ENCODE measurements at places on chromosomes 6 and 20.

DNA sequence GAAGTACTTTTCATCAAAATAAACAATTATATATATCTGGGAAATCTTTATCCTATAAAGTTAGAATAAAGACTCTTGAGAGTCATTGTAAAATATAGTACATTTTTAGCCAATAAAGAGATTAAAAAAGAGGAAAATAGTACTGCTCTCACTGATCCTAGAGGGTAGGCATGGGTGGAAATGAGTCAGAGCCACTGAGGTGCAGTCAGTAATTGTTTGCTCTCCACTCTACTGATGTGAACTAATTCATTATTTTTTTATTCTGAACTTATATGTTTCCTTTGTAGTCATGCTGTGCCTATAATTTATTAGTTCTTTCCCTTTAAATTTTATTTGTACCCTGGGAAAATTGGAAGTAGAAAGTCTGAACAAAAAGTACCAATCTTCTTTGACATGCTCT, 1359.4 kb upstream of the GJE1 start:
- DNase-seq = no peak

DNA sequence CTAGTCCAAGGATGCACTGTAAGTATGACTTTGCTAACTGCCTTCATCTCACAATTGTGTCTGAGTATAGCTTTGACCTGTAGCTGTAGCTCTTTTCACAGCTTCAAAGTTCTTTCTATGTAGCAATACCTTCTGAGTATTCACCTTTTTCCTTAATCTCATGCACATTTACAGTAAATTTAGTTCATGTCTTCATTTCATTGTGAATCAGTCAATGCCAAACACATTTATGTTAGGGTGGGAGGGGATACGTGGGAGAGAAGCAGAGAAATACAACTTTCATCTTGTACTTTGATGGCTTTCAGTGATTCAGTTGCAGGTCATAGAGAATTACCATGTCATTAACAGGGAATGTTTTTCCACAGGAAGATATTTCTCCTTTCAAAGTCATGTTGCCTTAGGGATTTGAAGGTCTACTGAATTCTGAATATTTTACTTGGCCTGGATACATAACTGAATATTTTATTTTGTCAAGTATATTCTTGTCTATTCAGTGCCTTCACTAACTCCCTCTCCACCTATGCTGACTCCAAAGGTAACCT, 119.2 kb downstream of the TINAG start:
- DNase-seq = no peak

- no peak for DNase-seq
These were observed 15.5 kb downstream of the EBF4 start for GRCh38 chr20:2708073-2708415.

DNA sequence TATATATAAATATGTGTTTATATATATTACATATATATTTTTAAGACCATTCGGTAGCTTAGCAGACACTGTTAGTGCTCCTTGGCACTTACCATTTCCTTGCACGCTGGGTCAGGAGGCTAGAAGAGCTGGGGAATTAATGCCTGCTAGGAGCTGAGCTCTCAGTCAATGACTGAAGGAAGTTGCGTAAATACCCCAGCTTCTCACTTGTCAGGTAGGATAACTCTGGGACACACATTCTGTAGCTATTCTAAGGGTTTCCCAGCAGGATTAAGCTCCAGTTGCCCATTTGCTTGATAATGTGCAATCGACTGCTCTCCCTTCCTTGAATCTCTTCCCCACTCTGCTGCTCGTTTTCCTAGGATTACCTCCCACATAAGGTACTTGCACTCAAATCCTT, 15.7 kb upstream of the DNAAF9 start:
- no peak for DNase-seq

DNA sequence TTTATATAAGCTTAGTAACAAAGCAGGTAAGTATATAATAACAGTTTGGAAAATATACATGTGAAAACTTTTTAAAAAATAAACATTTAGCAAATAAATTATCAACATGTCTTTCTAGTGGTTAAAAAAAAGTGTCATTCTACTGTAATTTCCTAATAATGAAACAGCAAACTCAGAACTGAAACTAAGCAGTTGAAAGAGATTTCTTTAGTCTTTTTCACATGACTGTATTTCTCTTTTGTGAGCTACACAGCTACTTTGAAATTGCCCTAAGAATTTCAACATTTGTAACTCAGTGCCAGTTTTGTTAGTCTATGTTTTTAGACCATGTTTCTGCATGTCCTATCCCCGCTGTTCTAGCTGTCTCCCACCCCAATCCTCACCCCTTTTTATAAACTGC, 28.4 kb upstream of the SDHAF4 start:
- DNase-seq = no peak
